A549 (cell line): ENCODE measurements at places on chromosomes 7 and 10.
A peak's percentile ranks its signal among the peaks of the same experiment; 100 is the strongest.

- no peak for DNase-seq
These were observed 14.9 kb downstream of the HOXA1 start for GRCh38 chr7:27080844-27081436.

GRCh38 chr7:11623093-11623678 lies 208.8 kb downstream of the THSD7A start:
- peak; percentile 90 for DNase-seq

- DNase-seq = no peak
These were observed 15.0 kb upstream of the PDLIM1 start for GRCh38 chr10:95305606-95306317.

- no peak for DNase-seq
These were observed 96.0 kb upstream of the GATA3 start for GRCh38 chr10:7958442-7958841.

- no peak for DNase-seq
These were observed 46.5 kb upstream of the DGKI start for GRCh38 chr7:137893143-137893742.

- no peak for DNase-seq
These were observed 28.9 kb downstream of the MAD1L1 start for GRCh38 chr7:2203766-2204300.

DNA sequence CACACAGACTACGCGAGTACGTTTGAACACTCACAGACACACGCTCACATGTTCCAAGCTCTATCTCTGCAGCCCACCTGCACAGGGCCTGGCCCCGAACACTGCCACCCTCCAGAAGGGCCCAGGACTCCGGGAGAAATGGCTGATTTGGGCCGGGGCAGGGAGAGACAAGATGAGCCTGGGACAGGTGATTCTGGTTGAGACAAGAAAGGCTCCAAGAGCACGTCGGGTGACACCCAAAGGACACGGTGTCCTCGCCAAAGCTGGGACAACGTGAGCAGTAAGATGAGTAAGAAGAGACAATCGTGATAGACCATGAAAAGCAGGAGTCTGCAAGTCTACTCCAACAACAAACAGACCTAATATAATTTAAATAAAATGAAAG lies 9.2 kb downstream of the GPER1 start:
- DNase-seq = no peak

DNA sequence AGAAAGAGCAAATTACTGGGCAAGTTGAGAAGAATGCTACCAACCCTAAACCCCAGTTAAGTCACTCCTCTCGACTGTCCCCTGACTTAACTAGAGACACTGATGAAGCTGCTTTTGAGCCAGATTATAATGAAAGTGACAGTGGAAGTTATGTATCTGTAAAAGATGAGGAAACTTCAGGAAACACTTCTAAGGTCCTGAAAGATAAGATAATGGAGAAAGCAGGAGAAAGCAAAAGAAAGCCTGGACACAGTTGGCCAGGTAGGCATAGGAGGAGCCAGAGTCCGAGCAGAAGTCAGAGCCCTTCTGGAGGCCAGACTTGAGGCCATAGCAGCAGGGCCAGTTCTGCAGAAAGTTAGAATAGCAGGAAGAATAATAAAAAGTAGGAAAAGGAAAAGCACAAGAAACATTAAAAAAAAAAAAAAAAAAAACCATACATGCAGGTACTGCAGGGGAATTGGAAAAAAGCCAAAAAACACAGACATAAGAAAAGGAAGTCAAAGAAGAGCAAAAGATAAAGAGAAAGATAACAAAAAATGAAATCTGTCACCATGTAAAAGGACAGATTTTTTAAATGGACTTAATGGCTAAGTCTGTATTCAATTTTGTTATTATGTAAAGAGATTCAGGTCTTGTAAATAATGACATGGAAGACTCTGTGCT lies 101.0 kb upstream of the KCNMA1 start:
- no peak for DNase-seq

- DNase-seq = no peak
These were observed 100.5 kb downstream of the KCNMA1 start for GRCh38 chr10:77537071-77537470.

- DNase-seq = no peak
These were observed 434.1 kb downstream of the DNAJB9 start for GRCh38 chr7:109003742-109004141.

- DNase-seq = no peak
These were observed 187.4 kb upstream of the TMEM72 start for GRCh38 chr10:44723619-44724325.

GRCh38 chr10:46318799-46319198 lies 32.0 kb downstream of the ANTXRL start:
- DNase-seq = no peak

DNA sequence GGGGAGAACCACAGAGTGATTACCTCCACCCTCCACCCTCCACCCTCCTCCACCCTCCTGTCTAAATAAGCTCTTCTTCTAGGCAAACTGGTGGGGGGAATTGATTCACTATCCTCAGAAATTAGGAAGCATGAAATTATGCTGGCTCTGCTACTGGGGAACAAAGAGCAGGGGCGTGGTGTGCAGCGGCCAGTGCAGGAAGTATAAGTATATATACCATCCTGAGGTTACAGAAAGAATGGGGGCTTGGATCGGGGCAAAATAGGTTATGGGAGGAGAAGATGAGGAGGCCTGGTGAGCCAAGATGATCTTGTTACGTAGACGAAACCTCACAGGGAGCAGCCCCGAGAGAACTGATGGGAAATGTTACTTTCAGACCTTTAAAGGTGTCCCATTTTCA lies 49.1 kb downstream of the SYPL1 start:
- no peak for DNase-seq

GRCh38 chr10:61148451-61148850 lies 204.5 kb upstream of the RHOBTB1 start:
- no peak for DNase-seq

GRCh38 chr7:132377015-132377414 lies 199.3 kb downstream of the PLXNA4 start:
- no peak for DNase-seq

- DNase-seq = no peak
These were observed 14.6 kb downstream of the MINDY4 start for GRCh38 chr7:30785786-30786185.

GRCh38 chr10:58757352-58758065 lies 244.8 kb downstream of the BICC1 start:
- no peak for DNase-seq

GRCh38 chr7:79489371-79489770 lies 35.9 kb upstream of the MAGI2 start:
- no peak for DNase-seq

- peak; percentile 65 for DNase-seq
These were observed 252.6 kb downstream of the CELF2 start for GRCh38 chr10:11270135-11270857.

DNA sequence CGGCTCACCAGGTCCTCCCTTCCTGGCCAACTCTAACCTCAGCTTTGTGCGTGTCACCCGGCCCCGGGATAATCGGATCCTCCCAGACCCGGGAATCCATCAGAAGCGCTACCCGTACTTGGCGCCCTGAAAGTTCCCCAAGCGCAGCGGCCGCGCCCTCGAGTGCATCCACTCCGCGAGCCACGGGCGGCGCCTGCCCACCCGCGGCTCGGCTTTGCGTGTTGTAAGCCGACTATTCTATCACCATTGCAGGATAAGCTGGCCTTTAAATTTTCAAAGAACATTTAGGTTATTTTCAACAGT lies 35.7 kb upstream of the EBLN1 start:
- DNase-seq = no peak

- no peak for DNase-seq
These were observed 101.0 kb downstream of the CDCA7L start for GRCh38 chr7:21844742-21845141.

GRCh38 chr7:69047151-69047754 lies 551.0 kb upstream of the AUTS2 start:
- DNase-seq = no peak

DNA sequence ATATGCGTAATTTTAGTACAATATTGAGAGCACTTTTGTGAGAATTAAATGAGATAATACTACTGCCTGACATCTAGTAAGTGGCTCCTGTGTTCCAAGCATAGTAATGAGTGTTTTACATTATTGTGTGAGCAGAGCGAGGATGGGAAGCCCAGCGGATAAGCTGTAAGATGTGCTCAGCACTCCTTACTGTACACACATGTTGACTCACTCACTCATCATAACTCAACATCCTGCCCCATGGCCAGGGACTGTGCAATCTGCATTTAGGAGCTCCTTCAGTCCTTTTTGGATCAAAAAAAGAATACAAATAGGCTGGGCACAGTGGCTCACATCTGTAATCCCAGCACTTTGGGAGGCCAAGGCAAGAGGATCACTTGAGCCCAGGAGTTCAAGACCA lies 72.9 kb upstream of the NEBL start:
- DNase-seq = no peak
